ENCODE measurements at places on chromosomes 1 and 21.

DNA sequence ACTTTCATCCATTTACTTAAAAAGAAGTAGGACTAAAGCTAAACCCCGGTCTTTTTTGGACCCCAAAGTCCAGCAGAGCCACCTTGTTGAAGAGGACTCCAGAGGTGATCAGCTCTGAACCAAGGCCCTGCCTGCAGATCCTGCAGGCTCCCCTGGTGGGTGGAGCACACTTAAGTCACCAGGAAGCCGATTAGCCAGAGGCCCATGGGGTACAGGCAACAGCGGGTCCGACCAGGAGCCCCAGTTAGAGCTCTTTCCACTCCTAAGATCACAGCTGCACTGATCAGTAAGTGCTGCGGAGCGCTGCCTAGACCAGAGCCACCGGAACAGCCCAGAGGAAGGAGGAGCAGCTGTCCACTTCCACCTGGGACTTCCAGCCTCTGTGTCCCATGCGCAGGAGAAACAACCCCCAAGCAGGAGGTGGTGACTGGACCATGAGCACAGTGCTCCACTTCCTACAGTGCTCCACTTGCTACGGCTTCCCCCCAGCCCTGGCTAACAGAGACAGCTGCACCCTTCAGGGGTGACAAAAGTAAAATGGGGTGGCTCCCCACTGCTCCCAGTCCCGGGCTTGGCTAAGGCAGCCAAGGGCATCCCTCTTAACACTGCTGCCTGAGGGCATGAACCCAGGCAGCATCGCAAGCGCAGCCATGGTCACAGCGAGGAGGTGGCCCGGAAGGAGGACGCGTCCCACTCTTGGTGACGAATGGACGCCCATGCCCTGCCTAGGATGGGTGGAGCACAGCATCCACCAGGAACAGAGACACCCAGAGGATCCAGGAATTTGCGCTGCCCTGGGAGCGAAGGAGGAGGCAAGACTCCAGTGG is 58.0 kb downstream of the NPHP4 start:
- no peak for DNase-seq

GRCh38 chr1:115076384-115076915 is 12.9 kb downstream of the TSPAN2 start:
- no peak for DNase-seq

DNA sequence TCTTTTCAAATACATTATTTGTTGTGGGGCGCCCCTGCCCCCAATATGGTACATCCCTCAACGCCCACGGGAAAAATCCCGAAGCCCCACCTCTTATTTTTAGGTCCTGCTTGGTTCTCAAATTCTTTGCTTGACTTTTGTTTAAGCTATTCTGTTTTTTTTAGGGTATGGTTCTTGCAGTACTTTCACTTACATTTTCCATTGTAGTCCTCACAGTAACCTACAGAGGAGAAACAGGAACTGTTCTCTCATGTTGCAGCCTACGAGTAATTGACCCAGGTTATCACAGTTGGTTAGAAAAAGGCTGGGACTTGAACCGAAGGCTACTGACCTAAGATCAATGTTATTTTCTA is 697 bp upstream of the C21orf91 start:
- DNase-seq = no peak

- no peak for DNase-seq
Observed at GRCh38 chr1:184051138-184051484, 419 bp upstream of the TSEN15 start.

DNA sequence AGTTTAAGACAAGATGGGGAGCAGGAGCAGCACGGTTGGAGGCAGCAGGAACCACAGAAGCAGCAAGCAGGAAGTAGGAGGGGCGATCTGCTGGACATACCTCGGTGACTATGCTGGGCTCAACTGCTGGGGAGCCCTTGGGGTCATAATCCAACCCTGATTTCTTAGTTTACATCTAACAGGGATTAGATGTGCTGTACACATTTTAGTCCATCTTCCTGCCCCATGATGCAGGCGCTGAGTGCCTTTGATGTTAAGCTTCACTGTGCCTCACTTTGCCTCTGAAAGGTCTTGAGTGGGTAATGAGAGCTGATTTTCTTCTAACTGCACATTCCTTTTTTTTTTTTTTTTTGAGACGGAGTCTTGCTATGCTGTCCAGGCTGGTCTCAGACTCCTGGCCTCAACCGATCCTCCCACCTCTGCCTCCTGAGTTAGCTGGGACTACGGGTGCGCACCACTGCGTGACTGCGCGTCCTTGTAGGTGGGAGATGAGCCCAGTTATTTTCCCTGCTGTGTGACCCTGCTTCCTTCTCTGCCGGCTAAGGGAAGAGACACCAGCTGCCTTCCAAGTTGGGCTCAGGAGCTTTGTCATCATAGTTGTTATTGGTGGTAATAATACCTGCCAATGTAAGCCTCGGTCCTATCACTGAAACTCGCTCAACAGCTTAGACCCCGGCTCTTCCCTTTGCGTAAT is 1.1 kb upstream of the RCAN3 start:
- DNase-seq = no peak

DNA sequence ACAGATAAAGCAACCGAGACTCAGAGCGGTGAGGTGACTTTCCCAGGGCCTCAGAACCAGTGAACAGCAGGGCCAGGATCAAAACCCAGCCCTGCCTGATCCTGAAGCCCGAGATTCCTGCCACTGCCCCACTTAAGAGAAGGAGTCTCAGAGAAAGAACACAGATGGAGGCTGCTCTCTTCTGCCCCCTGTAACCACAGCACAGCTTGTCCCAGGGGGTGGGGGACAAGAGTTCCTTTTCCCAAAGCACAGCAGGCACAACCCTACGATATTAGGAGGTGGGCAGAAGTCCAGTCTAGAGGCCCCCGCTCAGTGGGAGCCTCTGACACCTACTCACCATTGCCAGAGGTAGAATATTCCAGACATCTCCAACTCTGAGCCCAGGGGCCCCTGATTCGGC is 24.0 kb upstream of the VWA5B1 start:
- no peak for DNase-seq

- DNase-seq = no peak
Observed at GRCh38 chr1:232553809-232554208, 76.1 kb downstream of the SIPA1L2 start.

GRCh38 chr1:25971066-25971810 is 26.6 kb downstream of the PAFAH2 start:
- DNase-seq = no peak

- no peak for DNase-seq
Observed at GRCh38 chr1:94624203-94624602, 82.6 kb upstream of the F3 start.

DNA sequence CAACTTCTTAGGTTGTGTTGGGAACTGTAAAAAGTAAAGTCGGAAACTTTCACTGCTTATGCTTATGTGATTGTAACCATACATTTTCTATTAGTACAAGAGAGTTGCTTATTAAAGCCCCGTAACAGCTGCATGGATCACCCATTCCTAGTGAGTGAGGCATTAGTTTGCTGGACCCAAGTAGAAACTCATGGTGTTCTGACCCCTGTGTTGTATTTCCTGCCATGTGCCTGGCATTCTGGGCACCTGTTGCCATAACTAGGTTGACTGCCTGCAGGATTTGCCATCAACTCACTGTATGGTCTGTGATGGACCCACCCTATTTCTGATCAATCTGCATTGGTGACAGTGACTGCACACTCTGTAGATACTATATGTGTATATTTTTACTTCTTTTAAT is 173.0 kb downstream of the PGBD5 start:
- no peak for DNase-seq

DNA sequence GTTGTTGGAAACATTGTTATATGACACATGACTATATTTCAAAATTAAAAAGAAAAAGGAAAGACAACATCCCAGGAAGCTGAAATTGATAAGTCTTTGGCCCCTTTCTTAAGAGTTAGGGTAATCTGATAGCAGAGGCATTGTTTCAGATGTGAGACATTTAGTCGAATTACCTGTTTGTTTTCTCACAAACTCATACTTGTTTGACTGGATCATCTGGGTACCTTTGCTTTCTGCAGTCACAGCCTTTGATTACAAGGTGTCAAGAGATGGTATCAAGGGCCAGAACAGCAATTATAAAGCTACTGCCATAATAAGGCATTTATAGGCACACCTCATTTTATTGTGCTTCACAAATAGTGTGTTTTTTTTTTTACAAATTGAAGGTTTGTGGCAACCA is 136.3 kb downstream of the DUSP10 start:
- no peak for DNase-seq

DNA sequence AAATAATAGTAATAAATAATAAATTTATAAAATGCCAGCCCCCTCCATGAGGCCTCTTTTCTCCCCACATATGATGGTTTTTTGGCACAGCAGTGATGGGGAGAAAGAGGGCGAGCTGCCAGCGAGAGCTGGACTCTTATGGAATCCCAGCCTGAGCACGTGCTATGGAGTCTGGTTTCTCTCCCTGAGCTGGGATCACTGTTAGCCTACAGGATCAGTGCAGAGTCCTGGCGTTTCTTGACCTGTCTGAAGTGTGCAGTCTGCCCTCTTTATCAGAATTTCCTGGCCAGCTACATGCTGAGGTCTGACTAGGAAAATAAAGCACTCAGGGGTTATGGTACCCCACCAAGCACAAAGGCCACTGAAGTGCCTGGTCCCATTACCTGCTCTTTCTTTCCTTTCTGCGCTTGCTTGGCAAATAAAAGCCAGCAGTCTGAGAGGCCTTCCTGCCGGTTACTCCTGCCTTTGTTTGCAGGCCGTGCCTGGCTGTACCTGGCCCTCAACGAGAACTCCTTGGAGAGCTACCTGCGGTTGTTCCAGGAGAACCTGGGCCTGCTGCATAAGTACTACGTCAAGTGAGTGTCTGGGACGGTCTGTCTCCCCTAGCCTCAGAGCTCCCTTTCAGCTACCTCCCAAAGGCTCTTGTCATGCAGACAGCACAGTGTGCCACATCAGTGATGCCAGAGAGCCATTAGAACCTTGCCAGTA is 18.5 kb upstream of the SLC25A34 start:
- no peak for DNase-seq

GRCh38 chr1:198558402-198558801 is 17.9 kb upstream of the ATP6V1G3 start:
- DNase-seq = no peak

DNA sequence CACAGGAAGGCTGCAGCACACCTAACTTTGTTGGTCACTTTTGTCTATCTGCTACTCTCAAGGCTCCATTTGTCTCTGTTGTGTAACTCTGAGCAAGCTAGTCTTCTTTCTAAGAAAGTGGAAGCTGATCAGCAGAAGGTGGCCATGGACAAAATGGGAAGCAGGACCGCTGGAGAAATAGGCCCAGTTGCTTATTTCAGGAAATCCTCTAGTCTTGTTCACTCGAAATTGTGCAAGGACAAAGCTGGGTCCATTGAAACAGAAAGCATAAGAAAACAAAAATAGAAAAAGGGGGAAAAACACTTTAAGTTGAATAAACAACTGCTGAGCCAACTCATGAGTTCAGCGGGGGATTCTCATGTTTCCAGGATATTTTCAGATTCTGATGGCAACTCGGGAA is 150.1 kb downstream of the PBX1 start:
- no peak for DNase-seq

DNA sequence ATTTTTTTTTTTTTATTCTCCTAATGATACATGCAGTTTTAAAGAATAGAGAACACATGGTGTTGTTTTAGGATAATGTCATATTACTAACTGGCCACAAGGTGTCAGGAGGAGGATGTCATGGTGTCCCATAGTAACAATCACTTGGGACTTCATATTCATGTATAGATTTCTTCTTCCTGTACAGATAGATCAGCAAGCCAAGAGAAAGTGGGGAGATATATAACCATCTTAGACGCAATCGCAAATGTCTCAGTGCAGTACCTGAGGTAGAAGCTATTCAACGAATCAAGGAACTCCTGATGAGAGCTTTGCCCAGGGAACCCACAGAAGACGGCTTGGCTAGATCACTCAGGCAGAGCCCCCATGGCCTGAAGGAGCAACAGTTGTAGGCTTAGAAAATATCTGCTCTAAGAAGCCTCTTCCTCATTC is 12.3 kb downstream of the OR2T11 start:
- no peak for DNase-seq

DNA sequence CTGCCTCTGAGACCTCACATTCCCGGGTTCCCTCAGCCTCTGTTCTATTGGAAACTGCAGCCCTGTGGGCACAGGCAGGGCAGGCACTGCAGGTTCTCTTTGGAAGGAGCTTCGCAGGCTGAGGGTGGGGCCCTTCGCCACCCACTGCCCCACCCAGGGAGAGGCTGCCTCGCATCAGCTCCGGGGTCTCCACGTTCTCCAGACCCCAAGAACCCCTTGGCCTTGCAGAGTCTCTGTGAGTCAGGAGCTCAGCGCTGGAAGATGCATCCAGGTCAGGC is 8.6 kb upstream of the C1orf159 start:
- DNase-seq = no peak

- DNase-seq = no peak
Observed at GRCh38 chr1:107247679-107248078, 106.8 kb downstream of the NTNG1 start.

GRCh38 chr1:64878931-64879611 is 87.3 kb downstream of the JAK1 start:
- DNase-seq = no peak

DNA sequence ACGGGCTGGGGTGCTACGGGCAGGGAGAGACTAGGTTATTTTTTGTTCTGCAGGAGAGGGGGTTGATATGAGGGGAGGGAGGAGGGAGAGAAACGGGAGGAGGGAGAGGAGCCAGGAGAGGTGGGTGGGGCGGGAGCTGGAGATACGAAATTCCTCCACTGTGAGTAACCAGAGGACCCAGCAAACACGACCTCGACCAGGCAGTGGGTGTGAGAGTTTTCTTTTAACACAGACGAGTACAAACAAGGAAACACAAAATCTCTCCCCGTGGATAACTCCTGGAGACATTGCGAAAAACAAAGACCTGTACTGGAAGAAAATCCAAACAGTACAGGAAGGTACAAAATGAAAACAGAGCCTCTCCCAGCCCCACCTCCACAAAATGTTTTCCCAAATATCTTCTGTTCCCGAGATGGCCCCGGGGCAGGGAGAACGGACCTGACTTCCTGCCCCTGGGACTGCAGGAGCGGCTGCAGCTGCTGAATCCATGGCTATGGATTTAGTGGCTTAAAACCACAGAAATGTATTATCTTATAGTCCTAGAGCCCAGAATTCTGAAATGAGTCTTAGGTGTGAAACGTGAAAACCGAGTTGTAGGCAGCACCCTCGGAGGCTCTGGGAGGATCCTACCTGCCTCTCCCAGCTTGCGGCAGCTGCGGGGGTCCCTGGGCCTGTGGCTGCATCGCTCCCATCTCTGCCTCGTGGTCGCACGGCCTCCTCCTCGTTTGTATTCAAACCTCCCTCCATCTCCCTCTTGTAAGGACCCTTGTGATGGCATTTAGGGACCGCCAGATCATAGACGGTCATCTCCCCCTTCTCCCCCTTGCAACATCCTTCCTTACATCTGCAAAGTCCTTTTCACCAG is 82.2 kb downstream of the RIPK4 start:
- DNase-seq = no peak

- peak; percentile 45 for DNase-seq
Observed at GRCh38 chr1:199551967-199552565, 475.4 kb upstream of the NR5A2 start.

All from right lung (tissue), 10 donors.